ENCODE measurements at places on chromosomes 7 and 10.
A peak's percentile ranks its signal among the peaks of the same experiment; 100 is the strongest.

DNA sequence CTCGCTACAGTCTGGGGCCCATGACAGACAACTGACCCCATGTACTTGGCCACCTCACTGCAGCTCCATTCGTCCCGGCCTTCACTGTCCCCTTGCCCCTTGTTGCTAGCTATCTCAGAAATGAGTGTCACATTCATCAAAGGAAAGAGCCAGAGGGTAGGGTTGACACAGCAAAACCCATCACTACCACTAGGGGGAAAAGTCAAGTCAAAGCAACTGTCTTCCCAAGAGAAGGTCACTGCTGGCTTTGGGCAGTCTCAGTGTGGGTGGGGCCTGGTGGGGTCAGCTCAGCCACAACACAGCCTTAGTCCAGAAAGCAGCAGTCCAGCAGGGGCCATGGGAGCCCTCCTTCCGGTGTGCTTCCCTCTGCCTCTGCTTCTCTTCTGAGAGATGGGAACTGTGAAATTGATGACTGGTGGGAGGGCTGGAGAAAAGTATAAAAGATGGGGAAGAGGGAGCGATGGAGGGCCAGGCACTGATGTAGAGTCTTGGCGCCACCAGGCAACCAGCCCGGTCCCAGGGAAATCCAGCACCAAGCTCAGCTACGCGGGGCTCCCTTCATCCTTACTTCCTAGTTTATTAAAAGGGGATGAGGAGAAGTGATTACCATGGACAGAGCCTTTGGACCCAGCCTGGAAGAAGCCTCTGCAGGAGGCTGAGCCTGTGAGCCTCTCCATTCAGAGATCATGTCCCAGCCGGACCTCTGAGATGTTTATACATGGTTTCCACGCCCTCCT lies 58.0 kb downstream of the PLXNA4 start:
- DNase-seq, result no peak

- peak; percentile 70 for DNase-seq
Observed at GRCh38 chr10:17003151-17003550, 126.5 kb downstream of the CUBN start.

GRCh38 chr7:151011097-151011409 lies 13.2 kb downstream of the ATG9B start:
- no peak for DNase-seq

DNA sequence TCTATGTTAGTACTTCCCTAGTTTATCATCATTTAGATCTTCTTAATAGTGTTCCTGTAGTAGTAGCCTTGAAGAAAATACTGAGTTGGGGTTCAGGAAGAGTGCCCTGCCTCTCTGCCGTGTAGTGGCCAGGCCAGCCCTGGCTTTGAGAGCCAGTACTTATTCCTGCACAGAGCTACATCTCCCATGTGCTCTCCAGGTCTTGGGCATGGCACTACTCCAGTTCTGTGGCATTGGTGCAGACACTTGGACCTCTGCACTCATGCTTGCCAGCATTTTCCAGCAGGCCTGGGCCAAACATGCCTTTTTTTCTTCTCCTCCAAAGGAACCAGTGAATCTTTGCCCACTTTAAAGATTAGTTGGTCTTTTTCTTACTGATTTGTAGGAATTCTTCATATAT lies 5.3 kb downstream of the GNG11 start:
- no peak for DNase-seq

DNA sequence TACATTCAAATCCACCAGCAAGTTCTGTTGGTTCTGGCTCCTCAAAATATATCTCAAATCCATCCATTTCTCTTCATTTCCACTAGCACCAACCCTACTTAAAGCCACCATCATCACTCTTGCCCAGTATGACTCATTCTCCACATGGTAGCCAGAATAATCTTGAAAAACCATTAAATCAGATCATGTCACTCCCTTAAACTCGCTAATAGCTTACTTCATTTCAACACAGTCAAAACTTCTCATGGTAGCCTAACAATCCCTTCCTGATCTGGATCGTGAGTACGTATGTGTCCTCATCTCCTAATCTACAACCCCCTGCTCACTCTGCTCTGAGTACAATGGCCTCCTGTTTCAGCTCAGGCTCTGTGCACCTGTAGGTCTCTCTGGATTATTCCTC lies 8.7 kb downstream of the EPC1 start:
- no peak for DNase-seq

DNA sequence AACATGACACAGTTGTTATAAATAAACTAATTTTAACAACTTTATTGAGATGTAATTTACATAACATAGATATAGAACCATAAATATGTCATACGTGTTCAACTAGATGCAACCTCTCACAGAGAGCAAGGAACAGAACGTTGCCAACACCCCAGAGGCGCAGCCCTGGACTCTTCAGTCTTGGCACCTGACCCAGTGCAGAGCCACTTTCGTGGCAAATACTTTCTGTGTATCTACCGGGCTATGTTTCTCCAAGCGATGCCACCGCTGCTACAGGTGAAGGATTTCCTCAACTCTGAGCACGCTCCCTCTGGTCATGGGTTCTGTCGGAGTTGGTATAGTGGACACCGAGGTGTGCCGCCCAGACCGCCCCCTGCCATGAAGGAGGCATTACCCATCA lies 57.4 kb downstream of the TEX36 start:
- DNase-seq, result no peak

GRCh38 chr10:19468413-19468812 lies 347.8 kb upstream of the PLXDC2 start:
- DNase-seq, result no peak

DNA sequence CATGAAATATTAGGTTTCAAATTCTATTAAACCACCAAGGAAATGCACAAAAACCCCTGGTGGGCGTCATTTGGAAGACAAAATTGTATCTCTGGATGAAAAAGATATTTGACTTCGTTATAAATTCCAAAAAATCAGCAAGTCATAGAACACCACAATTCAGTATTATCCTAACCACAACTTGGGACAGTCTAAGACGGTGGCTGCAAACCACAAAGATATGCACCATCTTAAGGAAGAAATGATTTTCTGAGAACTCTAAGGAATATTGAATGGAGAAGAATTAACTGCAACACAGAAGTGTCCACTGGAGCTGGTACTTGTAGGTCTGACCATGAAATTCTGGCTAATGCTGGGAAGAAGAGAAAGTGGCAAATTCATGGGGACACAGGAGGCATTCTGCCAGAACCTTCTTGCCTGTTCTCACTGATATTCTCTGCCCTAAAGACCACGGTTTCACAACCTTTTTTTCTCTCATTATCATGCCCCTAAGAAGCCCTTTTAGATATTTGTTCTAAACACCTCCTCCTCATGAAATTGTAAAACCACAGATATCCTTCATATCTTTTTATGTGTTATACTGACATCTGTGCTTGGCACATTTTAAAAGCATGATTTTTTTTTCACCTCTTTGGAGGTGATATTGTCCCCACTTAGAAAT lies 92.9 kb downstream of the SFMBT2 start:
- DNase-seq, result no peak

- no peak for DNase-seq
Observed at GRCh38 chr10:76631884-76632766, 1005.5 kb downstream of the KCNMA1 start.

DNA sequence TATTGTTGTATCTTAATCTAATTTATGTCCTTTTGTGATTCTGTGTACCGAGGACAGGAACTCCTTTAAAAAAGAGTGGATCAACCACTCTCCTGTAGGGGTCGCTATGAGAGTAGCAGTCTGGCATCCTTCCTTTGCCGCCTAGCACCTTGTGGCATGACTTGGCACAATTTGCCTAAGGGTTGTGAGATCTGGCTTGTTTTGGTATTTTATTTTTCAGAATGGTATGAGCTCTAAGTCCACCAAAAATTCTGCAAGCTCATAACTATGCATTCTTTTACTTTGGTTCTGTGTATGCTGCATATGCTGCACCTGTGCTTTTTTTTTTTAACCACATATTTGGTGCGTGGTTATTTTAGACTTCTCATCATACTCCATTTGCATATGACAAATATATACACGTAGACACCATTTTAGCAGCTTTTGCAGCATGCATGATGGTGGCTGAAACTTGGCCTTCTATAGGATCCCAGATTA lies 112.8 kb downstream of the CDK14 start:
- DNase-seq, result no peak

DNA sequence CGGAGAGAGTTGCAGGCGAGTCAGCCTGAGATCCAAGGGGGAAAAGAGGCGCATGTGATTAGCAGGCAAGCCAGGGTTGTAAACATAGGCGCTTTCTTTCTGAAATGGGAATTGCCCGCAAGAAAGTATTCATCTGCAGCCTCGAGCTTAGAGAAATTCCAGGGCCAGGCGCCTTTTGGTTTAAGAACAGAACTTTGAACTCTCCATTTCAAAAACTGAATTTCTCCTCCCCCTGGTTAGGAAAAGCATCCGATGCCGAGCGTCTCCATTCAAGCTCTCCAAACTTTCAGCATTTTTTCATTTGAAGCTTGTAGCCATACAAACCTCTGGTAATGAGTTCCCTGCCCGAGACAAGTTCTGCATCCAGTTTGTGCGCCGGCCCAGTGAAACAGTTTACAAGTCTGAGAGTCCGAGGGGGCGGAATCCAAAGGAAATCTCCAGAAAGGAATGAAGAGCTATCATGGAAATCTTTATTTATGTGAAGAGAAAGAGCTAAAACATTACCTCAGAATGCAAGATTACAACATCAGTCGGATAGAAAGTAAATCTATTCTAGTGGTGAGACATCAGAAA lies 69.9 kb downstream of the FAM204A start:
- DNase-seq, result no peak

DNA sequence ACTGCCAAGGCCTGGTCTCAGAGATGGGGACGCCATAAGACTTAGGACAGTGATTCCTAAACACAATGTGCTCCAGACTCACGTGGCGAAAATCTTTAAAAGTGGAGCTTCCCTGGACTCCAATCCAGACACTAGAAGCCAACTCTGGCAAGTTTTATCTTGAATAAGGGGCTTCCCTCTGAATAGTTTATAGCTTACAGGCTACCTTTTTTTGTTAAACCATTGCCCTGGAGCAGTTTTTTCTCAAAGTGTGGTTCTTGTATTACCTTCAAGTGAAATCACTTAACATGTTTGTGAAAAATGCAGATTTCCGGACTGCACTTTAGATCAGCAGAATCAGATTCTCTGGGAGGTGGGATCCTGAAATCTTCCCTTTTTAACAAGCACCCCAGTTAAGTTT lies 171.7 kb upstream of the PHF14 start:
- no peak for DNase-seq

GRCh38 chr7:2959103-2959680 lies 84.5 kb downstream of the CARD11 start:
- no peak for DNase-seq

GRCh38 chr7:6460303-6460702 lies 12.5 kb upstream of the DAGLB start:
- DNase-seq, result no peak

DNA sequence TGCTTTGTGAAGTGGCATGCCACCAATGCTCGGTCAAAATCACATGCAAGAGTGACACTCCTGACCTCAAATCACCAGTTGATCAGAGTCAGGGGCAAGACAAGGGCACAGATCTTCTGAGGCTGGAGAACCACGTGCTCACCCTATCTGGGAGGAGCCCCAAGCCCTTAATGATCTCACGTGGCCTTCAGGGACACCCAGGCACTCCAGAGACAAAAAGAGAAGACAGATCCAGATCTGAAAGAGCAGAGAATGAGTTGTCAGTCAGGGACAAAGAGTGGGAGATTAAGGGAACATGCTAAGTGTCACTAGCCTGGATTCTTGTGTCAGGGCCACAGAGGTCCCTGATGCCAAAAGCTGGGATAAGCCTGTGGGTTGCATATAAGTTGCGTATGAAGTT lies 134.3 kb downstream of the PLXNA4 start:
- no peak for DNase-seq

All from stimulated activated effector memory CD8-positive, alpha-beta T cell treated with anti-CD3 and anti-CD28 coated beads, Interleukin-12 subunit alpha, Interleukin-12 subunit beta, amount 100 ng/mL, for 72 hours (primary cell).